ENCODE measurements at places on chromosomes 2 and 18.

GRCh38 chr2:238922435-238922834 is 74.5 kb downstream of the TWIST2 start:
- no peak for DNase-seq

DNA sequence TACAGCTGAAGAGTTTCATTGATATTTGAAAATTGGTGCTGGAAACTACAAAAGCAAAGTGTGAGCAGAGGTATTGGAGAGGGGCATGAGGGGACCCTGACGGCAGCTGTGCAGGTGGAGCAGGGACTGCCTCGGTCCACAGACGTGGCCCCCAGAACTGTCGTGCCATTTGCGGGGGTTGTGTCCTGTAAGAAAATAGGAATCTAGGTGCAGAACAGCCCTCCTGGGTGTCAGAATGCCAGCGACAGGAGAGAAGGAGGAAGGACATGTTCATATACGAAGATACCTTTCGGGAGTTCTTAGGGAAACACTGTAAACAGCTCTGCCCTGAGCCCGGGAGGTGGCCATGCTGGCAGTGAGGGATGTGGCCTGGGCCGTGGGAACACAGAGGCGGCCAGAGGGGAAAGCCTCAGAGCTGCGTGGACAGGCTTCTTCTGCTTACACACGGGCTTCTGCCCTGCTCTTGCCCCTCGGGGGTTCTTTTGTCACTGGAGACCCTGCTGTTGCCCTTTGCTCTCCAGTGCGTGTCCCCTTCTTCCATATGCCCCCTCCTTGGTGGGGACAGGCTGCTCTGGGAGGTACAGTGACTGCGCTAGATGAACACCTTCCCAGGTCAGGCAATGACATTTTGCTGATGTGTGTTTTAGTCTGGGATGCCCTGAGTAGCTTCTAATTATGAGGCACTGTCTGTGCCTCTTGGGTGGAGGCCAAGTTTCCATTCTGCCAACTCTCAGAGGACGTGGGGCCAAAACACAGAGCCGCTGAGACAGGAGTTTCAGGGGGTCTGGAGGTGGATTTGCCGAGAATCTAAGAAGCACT is 81.9 kb upstream of the TXNDC2 start:
- DNase-seq: no peak

DNA sequence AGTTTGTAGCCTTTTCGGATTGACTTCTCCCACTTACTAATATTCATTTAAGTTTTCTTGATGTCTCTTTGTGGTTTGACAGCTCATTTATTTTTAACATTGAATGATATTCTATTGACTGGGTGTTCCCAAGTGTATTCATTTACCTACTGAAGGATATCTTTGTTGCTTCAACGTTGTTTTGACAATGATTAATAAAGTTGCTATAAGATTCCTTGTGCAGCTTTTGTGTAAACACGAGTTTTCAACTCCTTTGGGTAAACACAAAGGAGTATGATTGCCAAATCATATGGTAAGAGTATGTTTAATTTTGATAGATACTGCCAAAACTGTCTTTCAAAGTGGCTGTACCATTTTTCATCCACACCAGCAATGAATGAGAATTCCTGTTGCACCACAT is 1200.9 kb downstream of the DSC3 start:
- DNase-seq: no peak

DNA sequence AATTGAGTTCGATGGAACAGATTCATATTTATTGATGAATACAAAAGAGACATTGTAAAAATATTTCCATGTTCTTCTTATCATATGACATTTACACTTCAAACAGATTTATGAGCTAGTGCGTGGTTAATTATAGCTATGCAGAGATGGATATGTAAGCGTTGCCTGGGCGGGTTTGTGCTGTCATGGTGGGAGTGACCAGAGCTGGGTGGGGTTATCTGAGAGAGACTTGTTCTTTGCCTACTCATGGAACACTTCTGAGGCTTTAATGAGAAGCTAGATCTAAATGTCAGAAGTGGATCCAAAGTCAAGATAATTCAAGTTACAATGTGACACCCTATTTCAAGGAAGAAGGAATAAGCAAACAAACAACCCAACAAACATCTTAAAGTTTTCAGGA is 162.3 kb upstream of the ZEB2 start:
- no peak for DNase-seq

- no peak for DNase-seq
Measured at GRCh38 chr2:189177251-189177840, 2.2 kb downstream of the COL5A2 start.

DNA sequence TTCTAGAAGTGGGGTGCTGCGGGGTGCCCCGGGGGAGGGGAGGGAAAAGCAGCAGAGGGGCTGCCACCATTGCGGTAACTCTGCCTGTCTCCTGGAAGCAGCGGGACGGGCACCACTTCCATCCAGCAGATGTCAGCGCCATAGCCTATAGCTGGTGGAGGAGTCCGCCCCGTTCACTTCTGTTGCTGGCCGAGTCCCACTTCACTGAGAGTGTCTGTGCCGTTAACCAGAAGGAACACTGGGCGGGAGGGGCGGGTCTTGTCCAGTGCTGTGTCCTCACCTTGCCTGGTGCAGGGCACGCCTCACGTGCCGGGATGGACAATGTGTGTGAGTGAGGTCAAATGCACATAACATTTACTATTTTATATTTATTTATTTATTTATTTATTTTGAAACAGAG is 19.3 kb upstream of the ODC1 start:
- DNase-seq: no peak

DNA sequence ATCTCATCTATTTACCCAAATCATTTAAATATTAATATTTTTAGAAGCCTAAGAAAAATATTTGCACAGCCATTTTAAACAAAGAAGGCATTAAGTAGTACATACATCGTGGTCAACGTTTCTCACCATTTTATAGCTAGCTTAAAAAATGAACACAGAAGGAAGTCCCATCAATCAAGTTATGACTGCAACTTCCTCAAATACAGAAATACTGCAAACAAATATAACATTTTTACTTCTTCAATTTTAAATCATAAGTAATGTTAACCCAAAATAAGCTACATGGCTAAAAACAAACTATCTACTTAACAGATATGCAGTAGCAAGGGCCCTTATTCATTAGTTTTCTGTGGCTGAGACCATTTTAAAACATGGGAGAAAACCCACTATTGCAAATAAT is 30.6 kb downstream of the ITSN2 start:
- DNase-seq: no peak

GRCh38 chr2:10980886-10981425 is 69.2 kb downstream of the KCNF1 start:
- DNase-seq: no peak

DNA sequence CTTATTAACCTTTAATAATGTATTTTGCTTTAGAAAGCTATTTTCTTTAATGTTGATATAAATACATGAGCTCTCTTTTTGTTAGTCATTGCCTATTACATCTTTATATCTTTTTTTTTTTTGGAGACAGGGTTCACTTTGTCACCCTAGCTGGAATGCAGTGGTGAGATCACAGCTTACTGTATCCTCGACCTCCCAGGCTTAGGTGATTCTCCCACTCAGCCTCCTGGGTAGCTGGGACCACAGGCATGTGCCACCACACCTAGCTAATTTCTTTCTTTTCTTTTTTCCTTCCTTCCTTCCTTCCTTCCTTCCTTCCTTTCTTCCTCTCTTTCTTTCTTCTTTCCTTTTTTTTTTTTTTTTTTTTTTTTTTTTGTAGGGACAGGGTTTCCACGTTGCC is 15.4 kb downstream of the NAB1 start:
- DNase-seq: no peak

GRCh38 chr2:106812383-106812782 is 73.6 kb downstream of the ST6GAL2 start:
- no peak for DNase-seq

- DNase-seq: no peak
Measured at GRCh38 chr2:15043336-15044058, 411.0 kb downstream of the LRATD1 start.

DNA sequence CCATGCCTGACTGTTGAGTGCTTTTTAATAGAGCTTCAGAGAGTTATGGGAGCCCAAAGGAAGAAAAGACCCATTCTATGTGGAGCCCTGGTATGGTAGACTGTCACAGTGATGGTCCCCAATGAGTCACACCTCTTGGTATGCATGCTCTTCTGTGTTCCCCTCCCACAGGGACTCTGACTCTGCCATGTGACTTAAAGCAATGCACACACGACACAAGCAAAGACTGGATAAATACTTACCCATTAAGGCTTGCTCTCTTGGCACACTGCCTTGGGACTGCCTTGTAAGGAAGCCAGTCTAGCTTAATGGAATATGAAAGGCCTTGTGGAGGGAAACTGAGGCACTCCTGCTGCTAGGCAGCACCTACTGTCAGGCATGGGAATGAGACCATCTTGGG is 16.7 kb upstream of the DTNB start:
- DNase-seq: no peak

GRCh38 chr2:235126768-235127167 is 175.0 kb downstream of the SH3BP4 start:
- DNase-seq: no peak

DNA sequence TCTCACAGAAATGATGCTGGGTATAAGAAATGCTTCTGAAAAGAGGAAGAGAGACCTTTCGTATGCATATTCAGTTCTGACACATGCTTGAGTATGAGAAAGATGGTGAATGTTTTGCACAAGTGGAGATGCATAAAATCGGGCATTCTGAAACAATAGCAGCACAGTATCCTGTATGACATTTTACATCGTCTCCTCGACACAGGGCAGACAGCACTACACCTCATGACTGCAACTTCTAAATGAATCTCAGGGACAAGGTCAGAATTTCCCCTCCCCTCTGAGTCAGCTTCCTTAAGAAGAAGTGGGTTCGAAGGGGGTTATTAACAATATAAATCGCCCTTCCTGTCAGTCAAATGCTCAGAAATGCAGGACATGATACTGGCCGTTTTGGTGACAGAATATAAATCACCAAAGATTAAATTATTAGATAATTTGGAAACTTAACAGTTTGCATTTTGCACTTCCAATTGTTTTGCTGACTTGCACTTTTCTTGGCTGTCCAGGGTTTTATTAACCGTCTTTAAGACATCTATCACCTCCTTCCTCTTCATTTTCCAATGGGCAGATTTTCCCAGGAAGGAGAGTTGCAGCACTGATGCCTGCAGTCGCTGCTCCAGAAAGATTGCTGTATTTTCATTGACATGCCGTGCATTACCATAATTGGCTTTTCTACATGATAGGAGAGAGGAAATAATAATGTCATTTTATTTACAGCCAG is 57.2 kb downstream of the TSHZ1 start:
- DNase-seq: no peak

- DNase-seq: no peak
Measured at GRCh38 chr2:82508702-82509101, 1950.4 kb downstream of the SUCLG1 start.

GRCh38 chr18:51051105-51051712 is 21.2 kb downstream of the SMAD4 start:
- DNase-seq: no peak

GRCh38 chr2:46382331-46383112 is 85.3 kb downstream of the EPAS1 start:
- no peak for DNase-seq

DNA sequence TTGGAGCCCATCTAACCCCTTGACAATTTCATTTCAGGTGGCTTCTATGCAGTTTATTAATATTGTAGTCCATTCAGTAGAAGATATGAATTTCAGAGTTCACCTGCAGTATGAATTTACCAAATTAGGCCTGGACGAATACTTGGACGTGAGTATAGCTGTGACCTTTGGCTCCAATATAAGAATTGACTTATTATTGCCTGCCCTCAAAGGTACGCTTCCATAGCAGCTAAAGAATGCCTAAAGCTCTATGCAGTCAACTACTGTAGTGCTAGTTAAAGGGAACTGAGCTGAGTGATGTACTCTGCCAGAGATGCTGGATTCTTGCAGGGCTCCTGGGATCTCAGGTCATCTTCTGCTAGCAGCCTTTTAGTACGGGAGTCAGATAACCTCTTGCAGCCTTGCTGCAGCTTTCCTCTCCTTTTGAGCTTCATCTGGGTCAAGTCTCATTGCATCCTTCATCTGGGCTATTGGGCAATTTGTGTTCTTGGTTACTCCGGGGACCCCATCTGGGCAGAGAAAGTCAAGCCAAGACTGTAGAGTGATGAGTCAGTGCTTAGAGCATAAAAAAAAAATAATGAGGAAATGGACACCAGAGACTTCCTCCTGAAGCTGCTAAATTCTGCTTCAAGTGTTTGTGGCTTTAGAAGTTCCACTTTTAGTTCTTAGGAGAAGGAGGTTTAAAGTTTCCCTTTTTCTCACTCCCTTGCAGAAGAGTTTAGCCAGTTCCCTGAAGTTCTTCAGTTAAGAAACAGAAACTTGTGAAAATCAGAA is 105.6 kb downstream of the PRPF40A start:
- no peak for DNase-seq

GRCh38 chr2:70817284-70817954 is 3.0 kb downstream of the CLEC4F start:
- no peak for DNase-seq

DNA sequence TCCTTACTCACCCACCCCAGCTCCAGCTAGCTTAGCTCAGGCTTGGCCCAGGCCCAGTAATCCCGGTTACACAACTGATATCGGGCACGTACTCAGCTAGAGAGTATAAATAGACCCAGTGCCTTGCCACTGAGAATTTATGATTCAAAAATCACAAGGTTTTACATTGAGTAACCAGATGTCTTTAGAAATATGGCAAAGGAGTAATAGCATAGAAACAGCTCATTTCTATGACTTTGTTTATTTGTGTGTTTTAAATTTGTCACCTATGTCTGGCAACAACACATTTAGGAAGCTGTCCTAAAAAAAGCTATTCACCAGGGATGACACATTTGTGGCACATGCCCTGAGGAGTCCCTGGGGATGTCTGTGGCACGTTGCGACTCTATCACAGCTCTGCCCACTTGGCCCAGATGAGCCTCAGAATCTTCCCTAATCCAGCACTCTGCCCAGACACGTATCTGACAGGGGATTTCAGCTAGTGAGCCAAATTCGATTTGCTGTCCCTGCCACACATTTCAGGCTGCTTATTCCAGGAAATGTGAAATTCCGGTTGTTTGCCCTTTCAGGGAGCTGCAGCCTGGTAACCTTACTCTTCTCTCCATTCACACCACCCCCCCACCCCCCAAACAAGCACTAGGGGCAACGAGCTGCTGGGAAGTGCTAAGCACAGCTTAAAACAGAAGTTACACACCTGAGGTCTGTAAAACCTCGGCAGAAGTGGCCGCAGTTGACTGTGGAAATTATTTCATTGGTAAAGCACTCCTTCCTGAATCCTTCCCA is 85.4 kb upstream of the ZCCHC2 start:
- DNase-seq: no peak

- DNase-seq: no peak
Measured at GRCh38 chr2:67619204-67619603, 222.1 kb downstream of the ETAA1 start.

GRCh38 chr2:49480520-49480919 is 326.2 kb upstream of the FSHR start:
- DNase-seq: no peak

- DNase-seq: no peak
Measured at GRCh38 chr2:171878481-171878993, 15.5 kb downstream of the SLC25A12 start.

Measured in activated naive CD4-positive, alpha-beta T cell treated with anti-CD3 and anti-CD28 coated beads, Interleukin-2, amount 50 U/mL, for 16 hours (primary cell).